Stimulated activated CD4-positive, alpha-beta T cell treated with anti-CD3 and anti-CD28 coated beads, Interleukin-2, amount 100 ng/mL, for 4 hours (primary cell): ENCODE measurements at places on chromosomes 16 and 17.

DNA sequence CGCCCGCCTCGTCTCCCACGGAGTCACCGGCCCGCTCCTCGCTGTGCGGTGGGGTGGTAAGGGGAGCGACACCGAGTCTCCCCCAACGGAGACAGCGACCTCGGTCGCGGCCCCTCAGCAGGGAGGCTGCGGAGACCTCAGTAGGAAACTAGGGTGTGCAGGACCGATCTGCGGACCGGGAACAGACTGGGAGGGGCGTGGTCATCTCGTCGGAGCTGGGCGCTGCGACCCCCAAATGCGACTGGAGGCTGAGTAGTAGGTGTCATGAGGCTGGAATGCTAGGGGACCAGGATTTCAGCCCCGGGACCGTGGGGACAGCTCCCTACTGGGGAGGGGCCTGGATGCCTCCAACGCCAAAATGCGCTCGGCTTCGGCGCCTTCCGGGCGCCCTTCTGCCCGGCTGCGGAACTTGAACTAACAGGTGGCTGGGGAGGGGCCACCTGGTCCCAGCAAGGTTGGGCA, 1.3 kb downstream of the CACNG4 start:
- DNase-seq, result no peak

GRCh38 chr16:5789033-5789432, 691.4 kb upstream of the EEF2KMT start:
- no peak for DNase-seq

DNA sequence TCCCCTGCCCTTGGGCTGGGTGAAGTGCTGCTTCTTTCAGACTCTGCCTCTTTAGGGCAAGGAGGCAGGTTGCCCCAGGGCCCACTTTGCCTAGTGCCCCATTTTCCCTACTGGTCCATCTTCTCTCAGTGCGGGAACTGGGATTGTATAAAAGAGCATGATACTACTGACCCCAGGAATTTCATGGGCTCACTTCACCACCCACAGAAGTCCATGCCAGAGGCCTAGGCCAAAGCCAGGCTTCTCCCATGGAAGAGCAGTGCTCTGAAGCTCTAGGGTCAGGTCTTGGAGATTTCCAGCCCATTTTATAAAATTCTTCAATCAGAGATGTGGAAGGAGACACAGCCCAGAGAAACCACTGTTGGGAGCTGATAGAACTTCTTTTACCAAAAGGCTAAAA, 5.7 kb downstream of the CACNG1 start:
- DNase-seq, result no peak

- no peak for DNase-seq
Measured at GRCh38 chr17:78197147-78197832, 10.1 kb downstream of the AFMID start.

DNA sequence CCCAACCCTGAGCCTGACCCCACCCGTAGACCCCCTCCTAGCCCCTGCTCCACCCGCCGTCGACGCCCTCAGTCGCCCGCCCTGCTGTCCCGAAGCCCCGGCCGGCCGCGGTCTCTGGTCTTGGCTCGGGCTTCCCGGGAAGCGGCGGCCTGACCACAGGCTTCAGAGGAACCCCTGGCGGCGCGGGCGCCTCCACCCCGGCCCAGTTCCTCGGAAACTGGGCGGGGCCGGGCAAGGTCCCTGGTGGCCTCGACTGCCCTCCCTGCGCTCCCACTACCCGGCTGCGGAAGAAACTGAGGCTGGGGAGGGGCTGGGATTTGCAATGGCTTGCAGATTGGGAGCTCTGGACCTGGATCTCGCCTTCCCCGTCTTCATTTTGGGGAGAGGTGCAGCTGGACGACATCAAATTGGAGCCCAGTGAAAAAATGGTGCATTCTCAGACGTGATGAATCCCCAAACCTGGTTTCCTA, 692 bp upstream of the SOCS1 start:
- DNase-seq, result no peak

DNA sequence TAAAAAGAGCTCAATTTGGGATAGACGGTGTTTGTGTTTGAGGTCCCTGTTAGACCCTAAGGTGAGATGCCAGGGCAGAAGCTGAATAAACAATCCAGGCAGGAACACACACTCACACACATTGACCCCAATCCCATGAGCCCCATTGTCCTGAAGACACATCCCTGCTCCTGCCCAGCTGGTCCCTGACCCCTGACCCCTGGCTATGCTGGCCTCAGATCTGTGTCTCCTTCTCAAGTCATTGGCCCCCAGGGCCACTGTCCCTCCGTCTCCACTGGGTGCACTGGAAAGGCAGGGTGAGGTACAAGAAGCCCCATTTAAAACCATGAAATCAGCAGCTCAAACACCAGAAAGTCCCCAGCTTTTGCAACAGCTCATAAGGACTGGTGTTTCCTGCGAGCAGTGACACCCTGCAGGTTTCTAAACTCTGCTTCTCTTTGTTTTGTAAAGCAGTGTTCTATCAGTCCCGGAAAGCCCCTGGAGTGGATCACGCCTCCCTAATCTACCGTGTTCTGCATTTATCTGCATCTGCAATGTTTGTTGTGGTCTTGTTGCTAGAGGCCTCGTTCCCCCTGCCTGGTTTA, 18.0 kb upstream of the ASGR2 start:
- peak; percentile 16 for DNase-seq

- no peak for DNase-seq
Measured at GRCh38 chr17:70527364-70527888, 358.1 kb downstream of the KCNJ2 start.

DNA sequence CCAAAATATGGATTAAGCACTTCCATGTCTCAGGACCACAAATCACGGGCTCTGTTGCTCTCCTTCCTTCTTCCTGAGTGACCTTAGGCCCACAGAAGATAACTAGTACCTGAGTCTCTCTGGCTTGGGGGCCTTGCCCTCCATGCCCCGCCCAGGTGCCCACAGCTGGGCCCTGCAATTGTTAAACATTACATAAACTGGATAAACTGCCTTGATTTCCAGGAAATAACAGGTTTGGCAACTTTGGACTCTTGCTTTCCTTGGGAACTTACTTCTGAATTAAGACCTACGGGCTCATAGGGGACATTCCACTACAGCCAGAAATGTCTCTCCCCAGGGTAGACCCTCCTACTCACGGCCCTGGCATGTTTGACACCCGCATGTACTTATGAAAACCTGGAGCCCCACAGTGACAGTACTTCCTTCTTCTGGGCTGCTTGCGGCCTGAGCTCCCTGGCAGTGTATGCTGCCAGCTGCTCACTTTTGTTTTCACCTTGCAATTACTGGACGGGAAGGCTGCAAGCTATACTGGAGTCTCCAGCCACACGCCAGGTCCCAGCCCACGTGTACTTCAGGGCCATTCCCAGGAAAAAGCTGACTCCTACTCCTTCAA, 2.3 kb upstream of the UBALD2 start:
- no peak for DNase-seq

GRCh38 chr16:3101018-3101840, 2.1 kb upstream of the ZSCAN10 start:
- peak; percentile 29 for DNase-seq

- no peak for DNase-seq
Measured at GRCh38 chr17:41610965-41611640, 1.5 kb downstream of the KRT16 start.

GRCh38 chr16:20678242-20678641, 19.2 kb downstream of the ACSM1 start:
- no peak for DNase-seq

GRCh38 chr16:27112093-27112811, 45.5 kb downstream of the C16orf82 start:
- DNase-seq, result no peak

DNA sequence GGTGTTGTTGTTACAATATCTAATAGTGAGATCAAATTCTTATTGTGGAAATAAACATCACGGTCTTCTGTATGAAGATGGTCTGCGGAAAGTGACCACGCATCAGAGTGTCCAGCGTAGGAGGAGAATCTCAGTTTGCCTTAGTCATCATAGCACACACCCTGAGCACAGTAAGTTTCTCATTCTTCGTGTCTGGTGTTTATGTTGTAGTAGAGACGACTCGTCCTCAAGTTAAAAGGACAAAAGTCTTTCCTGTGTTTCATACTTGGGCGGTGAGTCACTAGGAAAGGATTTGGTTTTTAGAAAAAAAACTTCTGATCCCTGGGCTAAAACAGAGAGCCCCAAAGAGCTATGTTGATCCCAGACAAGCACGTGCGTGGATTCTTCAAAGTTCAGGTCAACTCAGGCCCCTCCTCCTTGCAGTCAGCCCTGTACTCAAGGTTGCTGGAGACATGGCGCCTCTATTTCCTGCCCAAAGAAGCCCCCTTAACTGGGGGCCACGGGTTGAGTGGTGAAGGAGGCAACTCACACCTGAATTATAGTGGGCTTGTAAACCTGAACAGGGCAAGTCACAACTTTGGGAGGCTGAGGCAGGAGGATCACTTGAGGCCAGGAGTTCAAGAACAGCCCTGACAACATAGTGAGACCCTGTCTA, 170.4 kb downstream of the ZFHX3 start:
- no peak for DNase-seq

- DNase-seq, result no peak
Measured at GRCh38 chr17:50283714-50284113, 9.4 kb downstream of the TMEM92 start.

DNA sequence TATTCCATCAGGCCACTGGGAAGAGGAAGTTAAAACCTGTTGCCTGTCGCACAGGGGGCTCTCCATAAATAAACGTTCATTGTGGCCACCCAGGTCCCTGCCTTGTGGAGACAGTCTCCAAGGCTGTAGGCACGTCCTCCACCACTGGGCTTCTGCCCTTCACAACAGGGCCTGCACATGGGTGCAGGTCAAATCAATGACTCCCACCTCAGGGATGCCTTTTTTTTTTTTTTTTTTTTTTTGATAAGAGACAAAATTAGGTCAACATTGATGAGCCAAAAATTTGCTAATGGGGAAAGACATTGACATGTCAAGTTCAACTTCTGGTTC, 12.6 kb upstream of the SLC12A3 start:
- no peak for DNase-seq

DNA sequence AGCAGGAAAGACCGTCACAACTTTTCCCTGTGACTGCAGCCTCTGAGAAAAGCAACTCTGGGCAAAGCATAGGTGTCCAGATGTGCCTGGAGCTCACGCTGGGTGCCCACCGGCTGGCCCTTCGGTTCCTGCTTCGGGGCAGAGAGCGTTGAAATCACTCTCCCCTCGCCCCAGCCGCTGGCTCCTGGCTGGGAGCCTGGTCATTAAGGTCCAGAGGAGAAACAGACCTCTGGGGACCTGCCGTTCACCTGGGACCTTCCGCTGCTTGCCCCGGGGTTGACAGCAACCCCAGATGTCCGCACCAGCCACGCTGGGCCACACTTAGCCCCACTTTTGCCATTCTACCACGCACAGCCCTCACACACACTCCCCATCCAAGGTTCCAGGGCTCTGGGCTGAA, 13.1 kb downstream of the MRM3 start:
- no peak for DNase-seq
